ENCODE measurements at places on chromosomes 2 and 18.

DNA sequence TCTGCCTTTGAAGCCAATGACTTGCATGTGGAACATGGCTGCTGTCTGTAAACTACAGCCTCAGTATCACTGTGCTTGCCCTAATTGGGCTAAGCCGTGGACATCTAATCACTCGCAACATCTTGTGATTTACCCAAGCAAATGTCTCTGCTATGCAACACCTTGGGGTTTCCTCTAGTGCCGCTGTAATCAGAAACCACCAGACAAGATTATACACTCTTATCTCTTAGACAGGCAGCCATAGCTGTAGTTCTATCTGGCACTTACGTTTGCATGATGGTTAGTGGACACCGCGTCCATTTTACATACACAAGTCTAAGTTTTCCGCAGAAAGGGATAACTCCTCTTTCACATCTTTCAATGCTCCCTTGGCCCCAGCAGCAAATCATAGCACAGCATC lies 204.3 kb upstream of the CCDC68 start:
- DNase-seq = no peak

DNA sequence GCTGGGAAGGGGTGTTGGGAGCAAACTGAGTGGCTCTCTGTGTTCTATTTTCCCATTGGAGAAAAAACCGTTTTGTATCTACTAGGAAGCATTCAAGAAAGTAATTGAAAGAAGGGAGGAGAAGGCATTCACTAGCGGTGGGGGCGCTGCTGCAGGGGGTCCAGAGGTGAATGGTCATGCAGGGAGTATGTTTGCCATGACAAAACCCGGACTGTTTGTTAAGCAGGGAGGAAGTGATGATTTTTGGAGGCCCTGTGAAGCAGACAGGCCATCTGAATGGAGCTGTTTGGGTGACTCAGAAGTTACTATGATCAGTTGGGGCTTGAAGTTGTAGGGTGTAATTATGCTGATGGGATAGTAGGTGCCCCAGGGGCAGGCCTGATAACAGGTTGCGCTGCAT lies 7.0 kb downstream of the TAF4B start:
- DNase-seq = no peak

- DNase-seq = no peak
These were observed 342.4 kb downstream of the TNS1 start for GRCh38 chr2:217660423-217660822.

GRCh38 chr2:164800572-164800971 lies 41.1 kb downstream of the COBLL1 start:
- no peak for DNase-seq

Data from astrocyte of the cerebellum (primary cell).